ENCODE measurements at places on chromosomes 13 and 19. TPM values are rescaled to one million over a fixed set of nuclear protein-coding genes. Genes with fewer than 3 reads are reported as not detected.

RFPL4AL1 gene
- not detected for total RNA-seq

ZNF223 gene
- 8.4 TPM for total RNA-seq

KRTDAP gene
- not detected for total RNA-seq

TTC9B gene
- not detected for total RNA-seq

GRCh38 chr13:82751206-82751605 lies 1131.1 kb downstream of the SLITRK1 start:
- no peak for DNase-seq
